ENCODE measurements at places on chromosomes 11 and 22.

DNA sequence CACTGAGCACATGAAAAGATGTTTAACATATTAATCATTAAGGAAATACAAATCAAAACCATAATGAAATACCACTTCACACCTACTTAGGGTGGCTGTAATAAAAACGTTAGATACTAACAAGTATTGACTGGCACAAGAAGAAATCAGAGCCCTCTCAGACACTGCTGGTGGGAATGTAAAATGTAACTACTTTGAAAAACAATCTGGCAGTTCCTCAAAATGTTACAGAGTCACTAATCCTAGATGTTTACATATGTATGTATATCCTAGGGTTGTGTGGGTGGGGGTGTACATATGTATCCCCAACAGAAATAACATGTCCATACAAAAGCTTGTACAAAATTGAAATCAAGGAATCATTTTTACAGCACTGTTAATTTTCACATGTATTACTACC is 15.2 kb downstream of the EED start:
- peak overlapping the region; percentile 60 for H3K27ac ChIP-seq
- DNase-seq: no peak
- H3K27me3 ChIP-seq: no peaks in the 10 kb centered on the region
- peaks cover 55% of the 10 kb centered on the region for H3K4me1 ChIP-seq

DNA sequence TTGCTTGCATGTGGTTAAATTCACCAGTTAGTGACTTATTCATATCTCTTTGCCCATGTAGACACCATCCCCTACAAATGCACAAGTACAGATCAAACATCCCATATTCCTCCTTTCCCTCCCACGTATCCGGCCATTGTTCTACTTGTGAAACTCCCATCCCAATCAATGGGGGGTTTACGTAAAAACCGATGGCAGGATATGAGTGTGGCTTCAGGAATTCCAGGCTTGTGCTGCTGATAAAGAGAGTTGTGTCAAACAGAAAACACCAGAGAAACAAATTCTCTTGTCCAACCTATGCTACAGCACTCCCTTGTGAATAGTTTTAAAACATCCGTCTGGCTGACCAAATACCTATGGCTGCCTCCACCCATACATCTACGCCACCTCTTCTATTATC is 15.5 kb downstream of the FLI1 start:
- DNase-seq: no peak
- H3K4me3 ChIP-seq: no peak overlapping the region
- H3K27me3 ChIP-seq: no peaks in the 10 kb centered on the region
- H3K36me3 ChIP-seq: peaks cover 8% of the 10 kb centered on the region

DNA sequence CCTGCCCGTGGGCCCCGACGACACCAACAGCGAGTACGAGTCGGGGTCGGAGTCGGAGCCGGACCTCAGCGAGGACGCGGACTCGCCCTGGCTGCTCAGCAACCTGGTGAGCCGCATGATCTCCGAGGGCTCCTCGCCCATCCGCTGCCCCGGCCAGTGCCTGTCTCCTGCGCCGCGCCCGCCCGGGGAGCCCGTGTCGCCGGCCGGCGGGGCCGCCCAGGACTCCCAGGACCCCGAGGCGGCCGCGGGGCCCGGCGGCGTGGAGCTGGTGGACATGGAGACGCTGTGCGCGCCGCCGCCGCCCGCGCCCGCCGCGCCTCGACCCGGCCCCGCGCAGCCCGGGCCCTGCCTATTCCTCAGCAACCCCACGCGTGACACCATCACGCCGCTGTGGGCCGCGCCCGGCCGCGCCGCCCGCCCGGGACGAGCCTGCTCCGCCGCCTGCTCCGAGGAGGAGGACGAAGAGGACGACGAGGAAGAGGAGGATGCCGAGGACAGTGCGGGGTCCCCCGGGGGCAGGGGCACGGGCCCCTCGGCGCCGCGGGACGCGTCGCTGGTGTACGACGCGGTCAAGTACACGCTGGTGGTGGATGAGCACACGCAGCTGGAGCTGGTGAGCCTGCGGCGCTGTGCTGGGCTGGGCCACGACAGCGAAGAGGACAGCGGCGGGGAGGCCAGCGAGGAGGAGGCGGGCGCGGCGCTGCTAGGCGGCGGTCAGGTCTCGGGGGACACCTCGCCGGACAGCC is 3.8 kb downstream of the MAPK8IP2 start:
- no peak for DNase-seq
- no peak overlapping the region for H3K4me3 ChIP-seq
- H3K27ac ChIP-seq: no peak overlapping the region
- H3K4me1 ChIP-seq: no peaks in the 10 kb centered on the region
- peaks cover 42% of the 10 kb centered on the region for H3K27me3 ChIP-seq

- H3K4me3 ChIP-seq: no peak overlapping the region
- H3K36me3 ChIP-seq: no peaks in the 10 kb centered on the region
- no peak overlapping the region for H3K27ac ChIP-seq
Measured at GRCh38 chr11:44057340-44057739, 8.7 kb upstream of the ACCS start.

DNA sequence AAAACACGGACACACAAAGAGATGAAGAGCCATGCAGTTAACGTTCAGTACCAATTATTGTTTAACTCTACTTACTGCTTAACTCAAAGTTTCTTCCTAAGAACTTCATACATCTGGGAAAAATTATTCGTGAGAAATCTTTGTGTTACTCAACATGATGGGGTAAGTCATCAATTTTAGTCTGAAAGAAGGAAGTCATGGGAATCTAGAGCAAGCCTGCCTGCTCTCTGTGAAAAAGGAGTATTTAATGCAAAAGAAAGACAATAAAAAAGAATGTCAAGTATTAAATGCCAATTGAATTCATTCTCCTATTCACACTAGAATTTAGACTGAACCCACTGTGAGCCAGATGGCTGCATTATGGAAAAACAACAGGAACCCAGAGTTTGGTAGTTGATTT is 16.0 kb downstream of the TMEM123 start:
- H3K36me3 ChIP-seq: peaks cover 58% of the 10 kb centered on the region
- no peaks in the 10 kb centered on the region for H3K27me3 ChIP-seq
- peaks cover 88% of the 10 kb centered on the region for H3K4me1 ChIP-seq
- no peak for DNase-seq

- peaks cover 28% of the 10 kb centered on the region for H3K4me1 ChIP-seq
- peak overlapping the region; percentile 94 for H3K27ac ChIP-seq
- H3K4me3 ChIP-seq: peak overlapping the region; percentile 93
- DNase-seq: peak; percentile 90
- H3K27me3 ChIP-seq: peaks cover 27% of the 10 kb centered on the region
Measured at GRCh38 chr11:66289548-66290329, 796 bp upstream of the YIF1A start.

GRCh38 chr11:16984229-16984628 is 30.0 kb downstream of the PLEKHA7 start:
- peaks cover 34% of the 10 kb centered on the region for H3K4me1 ChIP-seq
- no peaks in the 10 kb centered on the region for H3K27me3 ChIP-seq
- no peaks in the 10 kb centered on the region for H3K36me3 ChIP-seq
- H3K27ac ChIP-seq: no peak overlapping the region

GRCh38 chr11:113193946-113194345 is 120.4 kb upstream of the TTC12 start:
- no peaks in the 10 kb centered on the region for H3K4me1 ChIP-seq
- H3K4me3 ChIP-seq: no peak overlapping the region
- no peak overlapping the region for H3K27ac ChIP-seq
- no peak for DNase-seq

- H3K4me1 ChIP-seq: peaks cover 56% of the 10 kb centered on the region
- H3K4me3 ChIP-seq: peak within 1 kb of the TSS; percentile 100
- H3K27ac ChIP-seq: peak within 1 kb of the TSS; percentile 100
- peaks cover 22% of the 10 kb centered on the region for H3K36me3 ChIP-seq
- DNase-seq: peak; percentile 96
Measured at GRCh38 chr11:102346748-102347461, at the start of gene BIRC2. BIRC2 (plus strand) TSS chr11:102347214; CDS start chr11:102349855, 2,641 bp downstream.

DNA sequence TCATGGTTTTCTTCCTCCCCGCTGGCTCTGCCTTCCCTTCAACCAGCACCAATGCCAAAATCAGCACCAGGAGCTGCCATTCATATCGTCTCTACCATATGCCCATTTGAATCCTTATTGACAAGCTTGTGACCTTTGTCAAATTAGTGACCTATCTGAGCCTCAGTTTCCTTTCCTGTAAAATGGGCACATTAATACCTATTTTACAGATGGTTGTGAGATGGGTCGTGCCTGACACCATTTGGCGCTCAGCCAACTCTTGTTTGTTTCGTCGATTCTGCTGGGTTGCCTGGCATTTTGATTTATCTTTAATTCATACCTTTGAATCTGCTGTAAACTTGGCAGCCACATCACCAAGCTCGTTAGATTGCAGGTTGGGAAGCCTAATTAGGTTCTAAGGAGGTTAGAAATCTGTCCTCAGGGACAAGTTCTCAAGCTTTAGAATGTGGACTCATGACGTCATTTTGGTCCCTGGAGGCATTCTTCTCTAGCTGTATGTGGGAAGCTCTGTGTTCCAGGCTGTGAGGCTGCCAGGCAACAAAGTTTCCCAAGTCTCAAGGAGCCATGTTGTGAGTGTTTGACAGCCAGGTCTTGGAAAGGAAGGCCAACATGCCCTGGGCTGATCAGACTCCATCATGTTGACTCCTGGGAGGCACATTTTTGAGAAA is 61.0 kb downstream of the RPS6KA4 start:
- H3K27ac ChIP-seq: no peak overlapping the region
- H3K4me1 ChIP-seq: peaks cover 5% of the 10 kb centered on the region
- H3K4me3 ChIP-seq: no peak overlapping the region
- DNase-seq: no peak

DNA sequence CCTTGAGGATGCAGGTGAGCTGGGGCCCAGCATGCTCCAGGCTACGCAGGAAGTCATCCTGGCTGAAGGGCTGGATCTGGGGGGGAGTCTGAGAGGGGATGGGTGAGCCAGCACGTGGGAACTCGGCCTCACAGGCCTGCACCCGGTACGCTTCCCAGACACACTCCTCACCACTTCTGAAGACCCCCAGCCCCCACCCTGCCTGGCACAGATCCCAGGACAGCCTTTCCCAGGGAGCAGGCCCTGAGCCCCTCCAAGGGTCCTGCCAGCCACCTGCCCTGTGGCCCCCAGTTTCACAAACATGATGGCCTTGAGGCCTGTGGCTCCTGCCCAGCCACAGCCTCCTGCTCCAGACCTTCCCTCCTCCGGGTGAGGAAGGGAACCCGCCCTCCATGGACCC is 5.6 kb upstream of the PLXNB2 start:
- no peak overlapping the region for H3K27ac ChIP-seq
- peaks cover 17% of the 10 kb centered on the region for H3K4me1 ChIP-seq
- DNase-seq: no peak
- H3K36me3 ChIP-seq: no peaks in the 10 kb centered on the region
- no peaks in the 10 kb centered on the region for H3K27me3 ChIP-seq

All from activated T-cell treated with anti-CD3 and anti-CD28 coated beads, Interleukin-2, amount 50 U/mL, for 72 hours (primary cell).